ENCODE measurements at places on chromosomes 16 and 17.

GRCh38 chr16:81655469-81656162 is 123.5 kb upstream of the PLCG2 start:
- DNase-seq: no peak

DNA sequence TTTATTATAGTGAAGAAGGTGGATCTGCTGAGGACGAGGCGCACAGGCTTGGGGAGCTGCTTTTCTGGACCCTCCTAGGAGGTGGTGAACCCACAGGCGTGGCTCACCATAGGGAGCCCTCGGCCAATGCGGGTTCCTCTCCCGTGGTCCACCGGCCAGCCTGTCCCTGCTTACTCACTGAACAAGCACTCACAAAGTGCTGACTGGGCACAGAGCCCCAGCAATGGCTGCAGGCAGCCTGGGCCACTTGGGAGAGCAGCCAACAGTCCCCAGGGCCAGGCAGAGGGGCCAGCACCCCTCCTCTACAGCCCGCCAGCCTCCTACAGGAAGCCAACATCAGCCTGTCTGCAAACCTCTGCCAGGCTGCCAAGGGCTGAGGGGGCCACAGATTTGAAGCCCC is 19.1 kb upstream of the NCBP3 start:
- DNase-seq: no peak

- DNase-seq: no peak
These were observed 12.4 kb upstream of the TEX19 start for GRCh38 chr17:82346342-82347300.

- DNase-seq: no peak
These were observed 11.2 kb upstream of the CEP20 start for GRCh38 chr16:15899538-15900100.

GRCh38 chr17:27453471-27453870 is 2.8 kb upstream of the KSR1 start:
- no peak for DNase-seq

All from activated CD4-positive, alpha-beta T cell treated with anti-CD3 and anti-CD28 coated beads for 1 hour (primary cell).